Bronchus fibroblast of lung (primary cell): ENCODE measurements at places on chromosomes 11 and 22. TPM values are rescaled to one million over a fixed set of nuclear protein-coding genes. Genes with fewer than 3 reads are reported as not detected.

The SLC3A2 gene
- 168 and 174 TPM in 2 replicates for total RNA-seq

The PARVG gene
- total RNA-seq = not detected in 2 replicates

The PANX3 gene
- total RNA-seq = not detected in 2 replicates

The DERL3 gene
- 1.3 and 1.5 TPM in 2 replicates for total RNA-seq

The MRGPRG gene
- not detected in 2 replicates for total RNA-seq

The DRD2 gene
- under 0.01 TPM in 1 of 2 replicates, not detected in the other for total RNA-seq
